ENCODE measurements at places on chromosomes 3 and 15.

GRCh38 chr3:132038198-132038825 is 3.5 kb upstream of the CPNE4 start:
- DNase-seq: peak; percentile 8

- no peak for DNase-seq
Observed at GRCh38 chr3:13171704-13172643, 98.7 kb upstream of the IQSEC1 start.

GRCh38 chr3:9037144-9037711 is 74.0 kb upstream of the RAD18 start:
- DNase-seq: no peak

DNA sequence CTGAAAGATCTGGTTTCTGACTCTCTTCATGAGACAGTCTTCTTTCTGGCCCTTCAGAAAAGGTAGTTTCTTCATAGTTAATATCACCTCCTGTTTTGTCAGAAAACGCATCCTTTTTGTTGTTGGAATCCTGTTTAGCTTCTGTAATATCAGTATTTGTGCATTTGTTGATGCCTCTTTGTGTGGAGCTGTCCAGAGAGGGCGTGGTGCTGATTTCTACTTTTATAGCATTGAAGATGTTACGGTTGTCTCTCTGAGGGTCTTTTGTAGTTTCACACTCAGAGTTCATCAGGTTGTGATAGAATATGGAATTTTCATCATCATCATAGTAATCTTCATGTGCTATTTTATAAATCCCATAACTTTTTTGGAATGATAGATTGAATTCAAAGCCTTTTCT is 8.9 kb downstream of the GPR149 start:
- DNase-seq: no peak

- no peak for DNase-seq
Observed at GRCh38 chr3:148931574-148931973, 59.8 kb upstream of the GYG1 start.

DNA sequence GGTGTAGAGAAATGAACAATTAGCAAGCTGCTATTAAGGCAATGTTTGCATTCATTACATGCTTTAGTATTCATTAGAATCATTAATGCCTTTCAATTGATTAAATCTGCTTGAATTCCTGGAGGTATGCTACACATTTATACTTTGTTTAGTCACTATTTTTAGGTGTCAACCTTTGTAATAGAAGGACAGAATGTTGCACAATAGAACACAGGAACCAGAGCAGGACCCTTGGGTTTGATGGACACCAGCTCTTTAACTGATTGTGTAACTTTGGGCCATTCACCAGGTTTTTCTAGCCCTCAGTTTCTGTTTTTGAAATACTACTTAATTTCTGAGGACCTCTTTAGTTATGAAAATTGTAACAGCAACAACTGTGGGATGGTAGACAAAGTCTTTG is 317.6 kb upstream of the UMPS start:
- DNase-seq: no peak

- no peak for DNase-seq
Observed at GRCh38 chr15:69815793-69816192, 281.9 kb downstream of the TLE3 start.

DNA sequence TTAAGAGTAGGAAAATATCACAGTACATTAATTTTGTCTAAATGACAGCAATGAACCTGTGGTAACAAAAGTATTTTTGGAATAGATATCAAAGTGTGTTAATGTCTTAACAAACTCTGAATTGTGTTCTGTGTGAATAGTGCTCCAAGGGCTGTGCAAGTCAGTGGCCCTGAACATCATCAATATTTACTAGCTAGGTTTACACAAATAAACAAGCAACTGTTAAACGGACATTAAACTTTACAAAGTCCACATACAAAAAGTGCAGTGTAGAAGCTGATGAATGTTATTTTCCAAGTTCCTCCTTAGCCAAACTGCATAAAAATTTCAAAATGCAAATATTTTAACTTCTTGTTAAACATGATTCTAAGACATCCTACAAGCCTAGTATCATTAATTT is 2.1 kb upstream of the GTF2A2 start:
- DNase-seq: no peak

GRCh38 chr3:71425491-71426071 is 157.9 kb downstream of the FOXP1 start:
- DNase-seq: peak; percentile 83

GRCh38 chr3:160544844-160545503 is 20.4 kb downstream of the KPNA4 start:
- DNase-seq: no peak

- peak; percentile 94 for DNase-seq
Observed at GRCh38 chr3:140629357-140630137, 48.3 kb upstream of the TRIM42 start.

- no peak for DNase-seq
Observed at GRCh38 chr3:130386604-130387263, 41.3 kb downstream of the COL6A5 start.

GRCh38 chr3:61340931-61341461 is 89.7 kb upstream of the FHIT start:
- no peak for DNase-seq

GRCh38 chr15:84634228-84634837 is 19.8 kb downstream of the WDR73 start:
- DNase-seq: no peak

DNA sequence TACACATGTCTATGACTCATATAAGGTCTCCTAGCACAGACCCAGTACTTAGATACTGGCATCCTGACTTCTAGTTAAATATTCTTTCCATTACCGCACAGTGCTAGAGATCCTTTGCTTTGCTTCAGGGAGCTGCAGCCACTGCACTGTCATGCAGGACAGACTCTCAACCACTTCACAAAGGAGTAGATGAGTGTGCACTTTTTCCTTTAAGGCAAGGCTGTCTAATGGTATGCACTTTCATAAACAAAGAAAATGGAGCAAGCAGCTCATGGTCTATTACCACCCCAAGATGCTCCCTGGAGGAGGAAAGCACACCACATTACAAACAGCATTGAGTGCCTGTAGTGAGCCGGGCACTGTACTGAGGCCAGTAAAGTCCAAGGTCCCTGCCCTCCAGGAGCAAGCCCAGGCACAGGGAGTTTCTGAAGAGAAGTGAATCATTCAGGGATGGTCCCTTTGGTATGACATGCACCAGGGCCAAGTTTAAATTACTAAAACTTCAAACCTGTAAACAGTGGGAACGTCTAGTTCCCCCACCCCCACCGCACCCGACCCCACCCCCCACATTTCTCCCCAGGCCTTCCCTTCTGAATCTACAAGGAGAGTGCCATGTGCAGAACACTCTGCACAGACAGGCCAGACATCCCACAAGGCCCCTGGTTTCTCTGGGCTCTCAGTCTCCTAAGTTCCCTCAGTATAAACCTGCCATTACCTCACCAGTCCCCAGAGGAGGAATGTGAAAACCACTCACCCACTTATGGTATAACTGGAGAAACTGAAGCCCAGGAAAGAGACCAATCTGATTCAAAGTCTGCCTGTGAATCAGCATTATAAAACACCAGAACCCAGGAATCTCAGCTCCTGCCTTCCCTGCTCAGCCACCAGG is 107.8 kb upstream of the BCL6 start:
- no peak for DNase-seq

DNA sequence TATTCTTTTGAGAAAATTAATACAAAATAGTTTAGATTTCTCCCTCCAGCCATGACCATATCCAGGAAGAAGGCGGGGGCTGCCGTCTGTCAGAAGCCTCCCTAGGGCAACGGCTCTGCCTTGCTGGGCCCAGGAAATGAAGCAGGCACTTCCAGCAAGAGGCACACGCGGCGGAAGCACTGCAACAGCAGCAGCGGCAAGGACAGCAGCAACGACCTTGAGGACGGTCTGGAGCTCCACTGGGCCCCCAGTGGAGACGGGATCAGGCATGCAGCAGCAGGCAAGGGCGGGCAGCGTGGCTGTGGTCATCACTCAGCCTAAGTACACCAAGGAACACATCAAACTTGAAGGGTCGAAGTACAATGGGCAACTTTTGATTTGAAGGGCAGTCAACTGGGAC is 61.3 kb upstream of the EPHA6 start:
- DNase-seq: no peak

DNA sequence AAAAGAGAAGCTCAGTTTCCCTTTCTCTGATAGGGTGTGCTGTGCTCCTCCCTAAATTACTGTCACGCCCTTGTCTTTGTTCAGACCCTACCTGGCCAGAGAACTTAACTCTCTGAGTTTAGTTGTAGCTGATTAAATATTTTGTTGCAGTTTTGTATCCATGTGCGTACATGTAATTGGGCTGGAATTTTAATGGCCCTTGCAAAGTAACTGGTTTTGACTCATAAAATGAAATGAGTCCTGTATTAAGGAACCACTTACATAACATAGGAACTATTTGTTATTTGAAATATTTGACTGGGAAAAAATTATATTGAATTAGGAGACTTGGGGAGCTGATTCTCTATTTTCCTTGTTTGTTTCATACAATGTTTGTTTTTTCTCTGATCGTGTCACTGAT is 80.2 kb downstream of the LRRK1 start:
- no peak for DNase-seq
